ENCODE measurements at places on chromosomes 5 and 9.

- peak; percentile 42 for DNase-seq
Observed at GRCh38 chr9:19033015-19033414, at the start of gene SAXO1. Gene SAXO1, minus strand, starts transcription at chr9:19033209. Its CDS starts 301 bp downstream, at chr9:19032908.

- no peak for DNase-seq
Observed at GRCh38 chr5:119327018-119327417, 28.8 kb upstream of the TNFAIP8 start.

- no peak for DNase-seq
Observed at GRCh38 chr5:6448622-6449464, at the start of gene UBE2QL1. Gene UBE2QL1, plus strand, starts transcription at chr5:6448859. Its CDS starts 35 bp downstream, at chr5:6448894.

DNA sequence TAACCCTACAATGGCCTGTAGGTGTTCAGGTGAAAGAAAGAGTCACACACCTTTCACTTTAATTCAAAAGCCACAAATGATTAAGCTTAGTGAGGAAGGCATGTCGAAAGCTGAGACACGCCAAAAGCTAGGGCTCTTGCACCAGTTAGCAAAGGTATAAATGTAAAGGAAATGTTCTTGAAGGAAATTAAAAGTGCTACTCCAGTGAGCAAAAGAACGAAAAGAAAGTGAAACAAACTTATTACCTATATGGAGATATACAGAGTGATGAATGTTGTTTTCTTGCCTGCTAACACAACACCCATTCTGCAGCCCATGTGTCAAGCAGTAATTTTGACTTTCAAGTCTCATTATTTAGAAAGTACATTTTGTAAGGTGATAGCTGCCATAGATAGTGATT is 254.2 kb upstream of the SLC24A2 start:
- no peak for DNase-seq

DNA sequence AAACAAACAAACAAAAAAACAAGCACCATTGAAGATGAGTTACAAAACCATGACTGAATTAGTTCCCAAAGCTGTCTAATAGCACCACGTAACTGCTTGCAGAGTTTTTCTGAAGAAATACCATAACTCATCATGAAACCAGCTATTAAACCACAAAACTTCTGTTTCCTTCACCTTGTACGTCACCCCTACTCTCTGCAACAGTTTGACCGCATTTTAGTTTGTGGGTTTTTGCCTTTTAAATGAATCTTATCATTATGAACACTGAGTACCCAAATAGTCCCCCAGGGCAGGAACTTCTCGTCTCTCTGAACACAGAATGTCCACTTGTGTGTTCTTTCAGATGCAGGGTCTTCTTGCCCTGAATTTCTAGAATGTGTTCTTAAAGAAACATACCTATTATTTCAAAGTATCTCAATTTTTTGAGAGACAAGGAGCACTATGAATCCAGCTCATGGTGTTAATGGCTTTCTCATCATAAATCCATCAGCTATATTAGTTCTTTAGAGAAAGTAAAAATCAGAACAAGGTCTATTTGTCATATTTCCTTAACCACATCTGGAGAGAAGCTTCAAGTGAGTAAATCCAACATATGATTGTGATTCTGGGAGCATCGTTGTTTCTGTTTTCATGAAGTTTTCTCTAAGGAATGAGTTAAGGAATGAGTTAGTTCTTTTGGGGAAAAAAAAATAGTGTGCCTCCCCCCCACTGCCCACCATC is 210.6 kb downstream of the AUH start:
- DNase-seq, result peak; percentile 73

DNA sequence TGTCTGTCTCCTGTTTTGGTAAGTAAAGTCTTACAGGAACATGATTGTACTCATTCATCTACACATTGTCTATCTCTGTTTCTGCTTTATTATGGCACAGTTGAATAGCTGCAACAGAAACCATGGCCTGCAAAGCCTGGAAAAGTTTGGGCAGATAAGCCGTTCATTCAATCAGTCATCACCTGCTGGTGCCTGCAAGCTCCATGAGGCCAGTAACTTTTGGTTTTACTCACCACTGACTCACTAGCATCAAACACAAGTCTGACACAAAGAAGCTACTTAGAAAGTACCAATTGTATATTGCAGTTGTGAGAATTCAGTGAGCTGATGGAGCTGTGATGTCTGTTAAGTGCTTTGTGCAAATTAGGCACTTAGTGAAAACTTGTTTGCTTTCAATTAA is 373.6 kb upstream of the SGCD start:
- DNase-seq, result no peak

DNA sequence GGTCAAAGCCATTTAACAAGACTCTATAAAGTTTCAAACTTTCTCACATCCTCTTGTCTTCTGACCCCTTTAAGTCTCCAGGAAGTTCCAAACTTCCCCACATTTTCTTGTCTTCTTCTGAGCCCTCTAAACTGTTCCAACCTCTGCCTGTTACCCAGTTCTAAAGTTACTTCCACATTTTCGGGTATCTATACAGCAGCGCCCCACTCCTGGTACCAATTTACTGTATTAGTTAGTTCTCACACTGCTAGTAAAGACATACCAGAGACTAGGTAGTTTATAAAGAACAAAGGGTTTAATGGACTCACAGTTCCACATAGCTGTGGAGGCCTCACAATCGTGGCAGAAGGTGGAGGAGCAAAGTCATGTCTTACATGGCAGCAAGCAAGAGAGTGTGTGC is 23.3 kb upstream of the PRLR start:
- DNase-seq, result peak; percentile 12

DNA sequence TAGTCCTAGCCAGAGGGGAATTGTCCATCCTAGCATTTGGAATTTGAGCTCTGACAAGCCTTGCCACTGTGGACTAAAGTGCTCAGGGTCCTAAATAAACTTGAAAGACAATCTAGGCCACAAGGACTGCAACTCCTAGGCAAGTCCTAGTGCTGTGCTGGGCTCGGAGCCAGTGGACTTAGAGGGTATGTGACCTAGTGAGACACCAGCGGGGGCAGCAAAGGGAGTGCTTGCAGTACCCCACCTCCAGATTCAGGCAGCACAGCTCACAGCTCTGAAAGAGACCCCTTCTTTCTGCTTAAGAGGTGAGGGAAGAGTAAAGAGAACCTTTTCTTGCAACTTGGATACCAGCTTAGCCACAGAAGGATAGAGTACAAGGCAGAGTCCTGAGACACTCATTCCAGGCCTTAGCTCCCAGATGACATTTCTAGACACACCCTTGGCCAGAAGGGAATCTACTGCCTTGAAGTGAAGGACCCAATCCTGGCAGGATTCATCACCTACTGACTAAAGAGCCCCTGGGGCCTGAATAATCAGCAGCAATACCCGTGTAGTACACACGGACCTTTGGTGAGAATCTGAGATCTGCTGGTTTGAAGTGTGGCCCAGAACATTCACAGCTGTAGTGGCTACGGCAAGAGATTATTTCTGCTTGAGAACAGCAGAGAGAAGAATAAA is 164.6 kb downstream of the CCDC171 start:
- no peak for DNase-seq

DNA sequence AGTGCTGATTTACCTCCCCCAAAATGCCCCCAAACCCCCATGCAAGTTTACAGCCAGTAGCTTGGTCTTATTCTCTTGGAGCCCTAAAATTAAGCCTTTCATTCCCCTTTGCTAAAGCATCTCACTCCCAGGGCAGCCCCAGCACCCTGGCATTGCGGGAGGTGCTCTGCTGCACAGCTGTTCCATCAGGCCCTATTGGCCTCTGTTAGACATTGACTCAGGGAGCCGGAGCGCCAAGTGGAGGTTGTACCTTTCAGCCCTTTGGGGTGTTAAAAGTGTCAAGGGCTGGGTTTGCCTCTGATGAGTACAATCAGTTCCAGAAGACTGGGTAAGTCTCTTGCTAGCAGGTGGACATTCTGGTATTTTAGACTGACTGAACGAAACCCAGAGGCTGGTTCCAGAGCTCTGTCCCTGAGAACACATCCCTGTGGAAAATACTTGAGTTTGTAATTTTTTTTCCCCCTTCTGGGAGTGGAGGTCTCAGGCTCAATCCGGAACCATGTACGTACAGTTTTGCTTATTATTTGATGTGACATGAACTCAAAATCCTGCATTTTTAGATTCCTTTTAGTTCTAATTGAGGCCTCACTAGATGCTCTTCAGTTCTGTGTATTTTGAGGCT is 102.4 kb downstream of the UBE2R2 start:
- DNase-seq, result no peak

DNA sequence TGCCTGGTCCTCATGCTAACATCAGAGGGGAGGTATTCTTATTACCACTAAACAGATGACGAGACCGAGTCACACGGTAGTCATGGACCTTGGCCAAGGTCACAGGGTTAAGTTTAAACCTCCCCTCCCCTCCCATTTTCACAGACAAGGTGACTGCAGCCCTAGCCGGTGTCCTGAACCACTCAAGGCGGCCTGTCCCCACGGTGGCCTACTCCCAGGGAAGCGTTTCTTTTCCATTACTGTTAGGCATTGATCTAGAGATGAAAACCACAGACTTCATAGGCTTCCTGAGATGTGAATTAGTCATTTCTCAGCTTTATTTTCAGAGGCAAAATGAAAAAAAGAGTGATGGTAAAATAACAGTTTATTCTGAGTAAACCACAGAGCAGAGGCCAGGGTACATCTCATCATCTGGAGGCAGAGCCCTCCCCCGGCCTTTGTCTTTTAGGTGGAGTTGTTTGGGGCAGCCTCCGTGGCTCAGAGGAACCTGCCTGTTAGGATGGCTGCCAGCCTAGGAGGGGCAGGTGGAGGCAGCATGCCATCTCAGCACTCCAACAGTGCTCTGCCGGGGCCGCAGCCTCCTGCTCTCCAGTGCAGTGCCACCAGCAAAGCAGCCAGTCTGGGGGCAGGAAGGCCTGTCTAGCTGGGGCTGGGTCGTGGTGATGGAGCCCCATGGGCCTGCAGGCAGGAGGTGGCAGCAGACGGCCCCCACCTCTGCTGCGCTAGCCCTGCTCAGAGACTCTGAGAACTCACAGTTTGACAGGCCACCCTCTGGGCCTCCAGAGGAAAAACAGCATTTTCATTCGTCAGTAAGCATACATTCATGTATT is 71.2 kb downstream of the RAPGEF1 start:
- DNase-seq, result no peak

GRCh38 chr5:55033568-55033967 is 9.5 kb downstream of the GZMK start:
- no peak for DNase-seq

- DNase-seq, result no peak
Observed at GRCh38 chr9:129685220-129685932, 19.9 kb downstream of the PRRX2 start.

- no peak for DNase-seq
Observed at GRCh38 chr5:72624641-72625236, 117.5 kb upstream of the ZNF366 start.

DNA sequence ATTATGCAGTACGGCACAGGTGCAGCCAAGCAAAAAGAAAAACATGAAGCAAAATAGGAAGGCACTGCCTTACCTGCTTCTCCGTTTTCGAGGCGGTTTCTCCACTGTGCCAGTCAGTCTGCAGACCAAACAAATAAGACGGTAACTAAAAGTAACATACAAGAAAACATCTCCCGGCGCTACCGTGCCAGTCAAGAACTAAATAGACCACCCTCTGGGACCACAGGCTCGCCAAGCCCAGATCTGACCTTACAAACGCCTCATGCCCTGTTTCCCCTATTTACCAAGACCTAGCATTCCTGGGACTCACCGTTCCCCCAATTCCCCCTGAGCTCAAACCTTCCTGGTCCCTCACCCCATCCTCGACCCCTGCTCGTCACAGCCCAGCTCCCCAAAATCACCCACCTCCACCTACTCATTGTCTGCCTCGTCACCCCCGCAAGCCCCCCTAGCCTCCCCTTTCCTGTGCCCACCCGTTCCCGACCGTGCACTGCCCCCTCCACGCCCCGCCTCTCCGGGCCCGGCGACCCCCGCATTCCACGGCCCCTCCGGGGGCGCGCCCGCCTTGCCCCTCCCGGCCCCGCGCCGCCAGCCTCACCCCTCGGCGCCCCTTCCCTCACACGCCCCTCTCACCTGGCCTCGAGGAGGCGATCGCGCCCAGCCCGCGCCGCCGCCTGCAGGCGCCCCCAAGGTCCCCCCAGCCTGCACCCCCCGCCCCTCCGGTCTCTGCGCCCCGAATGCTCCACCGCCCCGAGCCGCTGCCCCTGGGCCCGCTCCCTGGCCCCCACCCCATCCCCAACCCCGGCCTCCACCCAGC is 560 bp downstream of the SCAI start:
- DNase-seq, result no peak

- DNase-seq, result no peak
Observed at GRCh38 chr5:132420706-132421272, 51.3 kb downstream of the SLC22A5 start.

GRCh38 chr5:93018461-93018860 is 562.6 kb downstream of the NR2F1-AS1 start:
- DNase-seq, result no peak

GRCh38 chr5:159910207-159910842 is 6.0 kb upstream of the ADRA1B start:
- no peak for DNase-seq

GRCh38 chr5:170357955-170358444 is 31.2 kb downstream of the KCNMB1 start:
- DNase-seq, result no peak

DNA sequence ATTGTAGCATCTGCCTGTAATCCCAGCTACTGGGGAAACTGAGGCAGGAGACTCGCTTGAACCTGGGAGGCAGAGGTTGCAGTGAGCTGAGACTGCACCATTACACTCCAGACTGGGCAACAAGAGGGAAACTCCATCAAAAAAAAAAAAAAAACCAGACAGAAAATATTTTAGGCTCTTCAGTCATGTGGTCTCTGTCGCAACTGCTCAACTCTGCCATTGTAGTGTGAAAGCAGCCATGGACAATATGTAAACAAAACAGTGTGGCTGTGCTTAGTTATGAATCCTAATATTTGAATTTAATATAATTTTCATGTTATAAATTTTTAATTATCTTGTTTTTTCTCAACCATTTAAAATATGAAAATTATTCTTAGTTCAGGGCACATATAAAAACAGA is 38.4 kb downstream of the ZFAND5 start:
- no peak for DNase-seq

GRCh38 chr9:74140141-74140540 is 357.0 kb upstream of the RORB start:
- DNase-seq, result no peak

DNA sequence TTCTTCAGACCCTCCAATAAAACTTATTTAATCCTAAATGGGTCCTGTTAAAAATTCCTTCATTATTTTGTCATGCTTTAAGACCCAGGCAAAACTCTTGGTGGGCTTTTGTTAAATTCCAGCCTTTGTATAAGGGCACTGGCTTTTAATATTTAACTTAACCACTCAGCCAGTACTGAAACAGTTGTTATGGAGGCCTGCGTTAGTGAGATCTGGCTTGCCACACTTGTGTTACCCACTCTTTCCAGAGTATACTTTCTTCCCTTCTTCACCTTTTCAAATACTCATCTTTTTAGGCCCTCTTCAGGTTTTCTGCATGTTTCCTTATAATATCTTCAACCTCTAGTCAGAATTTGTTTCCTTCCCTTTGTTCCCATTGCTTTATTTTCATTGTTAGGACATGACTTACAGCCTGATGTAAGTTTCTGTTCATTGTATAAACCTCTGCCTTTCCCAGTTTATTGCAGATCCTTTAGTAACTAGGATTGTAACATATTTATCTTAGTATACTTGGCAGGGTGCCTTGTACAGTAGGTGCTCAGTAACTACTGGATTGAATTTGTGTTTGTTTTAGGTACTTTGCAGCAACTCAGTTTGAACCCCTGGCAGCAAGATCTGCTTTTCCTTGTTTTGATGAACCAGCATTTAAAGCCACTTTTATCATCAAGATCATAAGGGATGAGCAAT is 48.8 kb downstream of the LNPEP start:
- DNase-seq, result no peak

GRCh38 chr5:2387250-2387633 is 364.2 kb downstream of the IRX2 start:
- DNase-seq, result no peak

All from stimulated activated effector memory CD8-positive, alpha-beta T cell treated with anti-CD3 and anti-CD28 coated beads, Interleukin-12 subunit alpha, Interleukin-12 subunit beta, amount 100 ng/mL, for 72 hours (primary cell).